ENCODE measurements at places on chromosomes 4 and X. TPM values are rescaled to one million over a fixed set of nuclear protein-coding genes. Genes with fewer than 3 reads are reported as not detected.

TADA2B gene
- total RNA-seq = 9.0 TPM

GAGE12E gene
- not detected for total RNA-seq

GAGE1 gene
- total RNA-seq = not detected

ADH7 gene
- total RNA-seq = not detected

FAT4 gene
- not detected for total RNA-seq

CT47B1 gene
- not detected for total RNA-seq

CLIC2 gene
- 0.88 TPM for total RNA-seq

THAP6 gene
- total RNA-seq = 18.4 TPM

NAA15 gene
- total RNA-seq = 64.3 TPM

ATP1B4 gene
- total RNA-seq = not detected

MAGEB17 gene
- total RNA-seq = not detected

TMPRSS11A gene
- not detected for total RNA-seq

DNA sequence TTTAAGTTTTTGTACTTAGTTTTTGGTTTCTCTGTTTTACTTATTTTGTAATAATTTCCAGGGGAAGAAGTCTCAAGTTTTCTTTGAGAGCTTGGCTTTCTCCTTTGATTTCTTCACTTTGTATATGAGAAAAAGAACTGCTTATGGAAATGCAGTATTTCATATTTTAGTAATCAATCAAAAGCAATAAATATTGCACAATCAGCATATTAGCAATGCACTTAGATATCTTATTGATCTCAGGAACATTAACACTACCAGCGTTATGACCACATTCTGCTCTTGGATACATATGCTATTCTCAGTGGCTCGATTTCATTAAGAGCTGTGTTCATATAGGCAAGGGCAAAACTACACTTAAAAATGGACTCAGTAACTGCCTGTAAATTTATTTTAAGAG lies 381.0 kb upstream of the DMD start:
- DNase-seq = no peak

DNA sequence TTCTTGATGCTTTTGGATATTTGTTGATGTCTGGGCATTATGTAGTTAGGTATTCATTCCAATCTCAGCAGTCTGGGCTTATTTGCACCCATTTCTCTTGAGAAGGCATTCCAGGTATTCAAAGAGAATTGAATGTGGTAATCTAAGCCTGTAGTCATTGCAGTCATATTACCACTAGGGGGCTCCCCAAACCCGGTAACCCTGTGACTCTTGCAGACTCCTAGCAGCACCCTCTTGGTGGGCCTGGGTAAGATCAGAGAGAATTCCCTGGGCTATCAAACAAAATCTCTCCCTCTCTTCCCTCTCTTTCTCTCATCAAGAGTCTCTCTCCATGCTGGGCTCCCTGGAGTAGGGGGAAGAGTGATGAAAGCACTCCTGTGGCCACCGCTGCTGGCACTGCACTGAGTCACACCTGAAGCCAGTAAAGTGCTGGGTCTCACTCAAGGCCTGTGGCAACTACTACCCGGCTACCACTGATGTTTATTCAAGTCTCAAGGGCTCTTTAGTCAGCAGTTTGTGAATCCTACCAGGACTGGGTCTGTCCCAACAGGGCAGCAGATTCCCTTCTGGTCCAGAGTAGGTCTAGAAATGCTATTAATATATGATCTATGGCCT lies 187.7 kb upstream of the NUDT10 start:
- DNase-seq = peak; percentile 50

DNA sequence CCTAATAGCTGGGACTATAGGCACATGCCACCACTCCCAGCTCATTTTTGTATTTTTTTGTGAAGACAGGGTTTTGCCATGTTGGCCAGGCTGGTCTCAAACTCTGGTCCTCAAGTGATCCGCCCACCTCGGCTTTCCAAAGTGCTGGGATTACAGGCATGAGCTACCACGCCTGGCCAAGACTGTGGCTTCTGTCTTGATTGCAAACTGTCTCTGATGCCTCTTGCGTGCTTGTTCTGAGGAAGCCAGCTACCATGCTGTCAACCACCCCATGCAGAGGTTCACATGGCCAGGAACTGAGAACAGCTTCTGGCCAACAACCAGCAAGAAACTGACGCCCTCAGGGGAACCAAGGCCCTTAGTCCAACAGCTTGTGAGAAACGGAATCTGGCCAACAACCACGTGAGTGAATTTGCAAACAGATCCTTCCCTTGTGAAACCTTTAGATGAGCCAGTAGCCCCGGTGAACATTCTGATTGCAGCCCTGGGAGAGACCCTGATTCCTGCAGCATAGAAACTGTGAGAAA lies 71.2 kb downstream of the SUPT20HL2 start:
- no peak for DNase-seq

- DNase-seq = no peak
These were observed 200.4 kb downstream of the MAB21L2 start for GRCh38 chr4:150782311-150782710.

DNA sequence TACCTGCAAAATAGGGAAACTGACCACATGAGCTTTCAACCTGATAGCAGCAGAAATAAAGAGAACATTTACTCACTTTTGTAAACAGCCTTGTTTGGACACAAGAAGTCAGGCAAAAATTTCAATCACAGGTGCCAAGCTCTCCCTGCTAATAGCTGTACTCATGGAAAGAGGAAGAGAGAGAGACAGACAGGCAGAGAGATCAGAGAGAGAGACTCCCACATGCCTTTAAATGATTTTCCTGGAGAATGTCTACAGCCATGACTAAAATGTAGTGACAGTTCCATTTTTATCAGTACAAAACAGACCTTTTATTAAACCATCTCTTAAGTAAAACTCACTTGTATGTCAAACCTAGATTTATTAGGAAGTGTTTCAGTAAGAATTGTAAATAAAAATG lies 752.9 kb downstream of the TRAM1L1 start:
- no peak for DNase-seq

GRCh38 chr4:187687697-187688096 lies 307.9 kb upstream of the ZFP42 start:
- no peak for DNase-seq

DNA sequence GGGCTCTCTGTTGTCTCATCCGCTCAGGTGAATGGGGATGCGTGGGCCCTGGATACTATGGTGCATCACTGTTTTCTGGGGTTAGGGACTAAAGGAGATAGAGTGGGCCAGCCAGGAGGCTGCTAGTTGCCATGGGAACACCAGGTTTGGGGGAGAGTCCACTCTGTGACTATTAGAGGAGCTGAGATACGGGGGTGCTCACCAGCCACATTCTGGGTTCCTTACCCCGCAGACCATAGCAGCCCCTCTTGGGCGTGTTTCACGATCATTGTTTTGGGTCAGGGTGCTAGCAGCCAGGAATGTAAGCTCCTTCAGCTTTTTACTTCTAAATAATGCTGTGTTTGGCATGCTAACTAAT lies 4.6 kb downstream of the EFNB1 start:
- no peak for DNase-seq

- no peak for DNase-seq
These were observed 47.8 kb downstream of the APELA start for GRCh38 chr4:164924670-164925238.

DNA sequence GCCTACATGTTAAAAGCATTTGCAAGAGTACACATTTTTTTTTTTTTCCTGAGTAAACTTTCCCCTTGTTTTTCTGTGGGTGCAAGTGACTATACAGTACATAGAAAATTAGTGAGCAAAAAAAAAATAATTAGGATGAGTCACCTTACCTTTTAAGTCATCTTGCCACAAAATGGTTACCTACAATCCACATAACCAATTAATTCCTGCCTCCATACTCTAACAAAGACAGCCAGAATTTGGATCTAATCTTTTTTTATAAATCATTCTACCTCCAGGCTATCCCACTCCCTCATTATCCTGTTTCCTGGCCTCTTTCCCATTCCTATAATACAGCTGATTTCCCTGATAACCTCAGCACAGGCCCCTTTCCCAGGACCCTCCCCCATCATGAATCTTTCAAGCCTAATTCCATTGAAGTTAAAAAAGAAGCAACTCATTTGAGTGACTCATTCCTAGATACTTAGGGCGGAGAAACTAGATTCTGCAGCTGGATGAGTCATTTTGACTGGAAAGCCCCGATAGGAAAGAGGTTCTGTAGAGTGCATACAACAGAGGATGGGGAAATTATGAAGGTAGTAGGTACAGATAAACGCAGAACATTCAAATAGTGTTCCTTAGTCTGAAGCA lies 128.2 kb downstream of the C4orf51 start:
- peak; percentile 65 for DNase-seq

GRCh38 chr4:90546114-90546513 lies 418.9 kb downstream of the CCSER1 start:
- DNase-seq = no peak

DNA sequence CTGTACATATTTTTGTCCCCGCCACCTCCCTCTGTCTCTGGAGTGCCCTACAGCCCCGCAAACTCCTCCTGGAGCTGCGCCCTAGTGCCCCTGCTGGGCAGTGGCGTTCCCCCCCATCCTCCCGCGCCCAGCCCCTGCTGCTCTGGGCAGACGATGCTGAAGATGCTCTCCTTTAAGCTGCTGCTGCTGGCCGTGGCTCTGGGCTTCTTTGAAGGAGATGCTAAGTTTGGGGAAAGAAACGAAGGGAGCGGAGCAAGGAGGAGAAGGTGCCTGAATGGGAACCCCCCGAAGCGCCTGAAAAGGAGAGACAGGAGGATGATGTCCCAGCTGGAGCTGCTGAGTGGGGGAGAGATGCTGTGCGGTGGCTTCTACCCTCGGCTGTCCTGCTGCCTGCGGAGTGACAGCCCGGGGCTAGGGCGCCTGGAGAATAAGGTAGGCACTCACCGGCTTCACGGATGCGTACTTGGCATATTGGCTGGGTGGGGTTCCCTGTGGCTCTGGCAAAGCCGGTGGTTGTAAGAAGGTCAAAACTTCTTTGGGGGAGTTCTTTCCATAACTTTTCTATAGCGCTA lies 653 bp downstream of the HHIP start:
- DNase-seq = peak; percentile 35

DNA sequence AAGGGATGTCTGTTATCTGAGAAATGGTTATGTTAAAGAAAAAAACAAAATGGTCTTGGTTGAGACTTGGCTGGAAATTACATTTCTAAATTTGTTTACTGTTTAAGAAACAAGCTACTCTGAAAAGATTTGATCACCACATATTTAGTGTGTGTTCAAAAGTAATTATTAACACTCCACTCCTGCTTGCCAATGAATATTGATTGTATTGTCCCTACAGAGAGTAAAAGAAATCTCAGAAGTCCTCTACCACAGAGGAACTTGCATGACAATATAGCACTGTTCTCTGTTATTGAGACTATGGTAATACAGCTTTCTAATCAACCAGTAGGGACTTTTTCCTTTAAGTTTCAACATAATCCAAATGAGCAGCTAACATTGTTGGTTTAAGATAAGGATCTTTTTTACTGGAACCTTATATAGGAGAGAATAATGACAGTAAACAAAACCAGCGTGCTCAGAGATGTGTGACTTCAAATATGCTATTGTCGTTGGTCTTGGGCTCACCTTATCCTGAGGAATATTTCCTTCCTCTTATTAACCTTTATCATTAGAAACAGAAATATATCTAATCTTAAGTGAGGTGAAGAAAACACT lies 47.6 kb downstream of the CXCL13 start:
- no peak for DNase-seq

DNA sequence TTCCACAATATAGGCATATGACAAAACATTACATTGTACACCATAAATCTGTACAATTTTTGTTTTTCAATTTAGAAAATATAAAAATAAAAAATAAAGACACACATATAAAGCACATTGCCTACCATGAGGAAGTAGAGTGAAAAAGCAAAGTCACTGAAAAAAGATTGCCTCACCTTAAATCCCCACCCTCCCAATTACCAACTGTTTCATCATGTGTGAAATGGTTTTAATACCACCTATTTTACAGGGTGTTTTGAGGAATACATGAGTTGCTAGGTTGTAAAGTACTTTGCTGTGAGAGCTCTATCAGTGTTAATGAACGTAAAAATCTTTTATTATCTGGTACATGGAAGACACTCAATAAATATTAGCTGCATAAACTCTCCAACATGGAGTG lies 373.6 kb upstream of the NDST3 start:
- no peak for DNase-seq

GRCh38 chrX:68832101-68832416 lies 3.2 kb downstream of the EFNB1 start:
- peak; percentile 67 for DNase-seq

DNA sequence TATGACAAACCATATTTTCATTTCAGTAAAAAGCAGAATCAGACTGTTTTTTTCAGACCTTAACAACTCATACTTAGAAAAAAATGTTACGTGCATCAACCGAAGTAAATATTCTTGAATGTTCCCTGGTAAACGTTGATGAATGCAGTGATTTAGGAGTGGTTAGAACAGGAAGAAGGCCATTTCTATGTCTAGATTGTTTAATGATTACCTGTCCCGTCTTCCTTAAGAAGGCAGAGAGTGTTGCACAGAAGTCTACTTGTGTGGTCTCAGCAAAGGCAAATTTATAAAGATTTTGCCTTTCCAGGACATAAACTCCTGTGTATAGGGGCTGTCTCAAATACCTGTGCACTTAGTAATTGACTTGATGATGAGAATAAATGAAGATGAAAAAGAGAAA lies 134.5 kb downstream of the MGST2 start:
- no peak for DNase-seq

- no peak for DNase-seq
These were observed 148.8 kb downstream of the APBB2 start for GRCh38 chr4:41065434-41066006.

DNA sequence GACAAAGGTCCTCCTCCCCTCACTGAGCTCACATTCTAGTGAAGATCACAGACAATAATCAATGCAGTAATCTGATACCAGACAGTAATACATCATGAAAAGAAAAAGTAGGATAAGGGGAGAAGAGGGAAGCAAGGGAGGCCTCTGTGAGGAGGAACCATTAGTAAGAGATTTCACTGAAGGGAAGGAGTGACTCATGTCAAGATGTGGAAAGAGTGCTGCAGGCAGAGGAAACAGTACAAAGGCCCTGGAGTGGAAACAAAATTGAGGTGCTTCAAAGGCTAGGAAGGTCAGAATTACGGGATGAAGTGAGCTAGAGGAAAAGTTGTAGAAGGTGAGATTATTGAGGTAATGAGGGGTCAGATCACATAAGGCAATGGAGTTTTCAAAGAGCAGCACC lies 38.1 kb downstream of the LAMTOR3 start:
- peak; percentile 46 for DNase-seq

GRCh38 chr4:54781756-54782155 lies 124.0 kb downstream of the KIT start:
- no peak for DNase-seq

DNA sequence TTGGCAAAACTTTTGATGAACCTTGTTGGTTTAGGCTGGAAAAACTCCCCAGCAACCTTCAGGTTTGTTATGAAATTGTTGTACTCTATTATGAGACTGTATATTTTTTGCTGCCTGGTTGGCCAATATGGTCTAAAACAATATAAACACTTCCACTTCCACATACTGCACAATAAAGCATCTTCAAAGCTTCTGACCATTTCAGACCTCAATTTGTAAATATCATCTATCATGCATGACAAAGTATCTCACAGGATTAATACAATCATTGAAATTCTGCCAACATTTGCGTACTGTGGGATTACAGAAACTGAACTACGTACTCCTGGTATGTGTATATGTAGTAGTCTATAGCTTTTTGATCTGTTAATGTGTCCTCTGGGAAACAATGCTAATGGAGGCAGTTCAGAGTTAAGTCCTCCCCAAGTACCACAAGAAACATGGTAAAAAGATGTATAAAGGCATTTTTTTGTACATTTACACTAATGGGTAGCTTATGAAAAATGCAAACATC lies 40.4 kb downstream of the GPC4 start:
- no peak for DNase-seq

- no peak for DNase-seq
These were observed 8.6 kb downstream of the FAM200B start for GRCh38 chr4:15690020-15690809.

GRCh38 chrX:132292793-132293192 lies 73.5 kb upstream of the RAP2C start:
- peak; percentile 28 for DNase-seq

Data from activated CD4-positive, alpha-beta T cell treated with anti-CD3 and anti-CD28 coated beads for 36 hours (primary cell).